ENCODE measurements at places on chromosomes 3 and 15.

DNA sequence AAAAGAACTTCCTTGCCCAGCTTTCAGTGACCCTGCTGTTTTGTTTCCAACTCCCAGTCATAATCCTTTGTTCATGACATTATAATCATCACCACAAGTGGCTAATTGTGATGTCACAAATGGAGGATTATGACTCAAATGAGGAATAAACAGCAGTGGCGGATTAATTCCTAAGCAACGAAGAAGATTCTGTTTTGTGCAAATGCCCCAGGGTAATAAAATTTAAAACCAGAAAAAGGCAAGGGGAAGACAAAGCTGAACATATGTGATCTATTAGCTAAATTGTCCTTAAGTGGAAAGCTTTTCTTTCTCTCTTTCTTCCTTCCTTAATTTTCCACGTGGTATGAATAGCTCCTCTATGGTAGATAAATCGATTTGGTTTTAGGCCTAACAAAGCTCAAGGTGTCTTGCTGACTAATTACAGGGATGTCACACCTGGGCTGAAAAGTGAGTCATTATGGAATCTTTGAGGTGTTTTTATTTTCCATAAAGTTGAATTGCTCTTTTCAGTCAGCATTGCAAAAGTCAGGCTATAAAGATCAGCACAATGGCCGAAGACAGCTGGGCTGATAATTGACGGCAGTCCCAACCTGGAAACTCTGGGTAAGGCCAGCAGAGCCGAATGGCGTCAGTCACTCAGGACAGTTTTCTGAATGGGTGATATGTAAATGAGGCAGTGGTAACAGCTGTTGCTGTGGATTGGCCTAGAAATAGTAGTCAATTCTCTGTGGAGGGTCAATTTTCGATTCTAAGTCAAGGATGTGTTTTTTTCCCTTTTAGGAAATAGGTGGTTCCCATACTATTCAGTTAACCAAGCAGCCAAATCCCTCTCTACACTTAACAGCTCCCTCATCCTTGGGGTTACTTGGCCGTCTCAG lies 121.5 kb downstream of the PTPRG start:
- DNase-seq, result no peak

- no peak for DNase-seq
Observed at GRCh38 chr3:143242101-143242500, 122.5 kb downstream of the CHST2 start.

- DNase-seq, result no peak
Observed at GRCh38 chr3:194277104-194277785, 73.9 kb downstream of the CPN2 start.

DNA sequence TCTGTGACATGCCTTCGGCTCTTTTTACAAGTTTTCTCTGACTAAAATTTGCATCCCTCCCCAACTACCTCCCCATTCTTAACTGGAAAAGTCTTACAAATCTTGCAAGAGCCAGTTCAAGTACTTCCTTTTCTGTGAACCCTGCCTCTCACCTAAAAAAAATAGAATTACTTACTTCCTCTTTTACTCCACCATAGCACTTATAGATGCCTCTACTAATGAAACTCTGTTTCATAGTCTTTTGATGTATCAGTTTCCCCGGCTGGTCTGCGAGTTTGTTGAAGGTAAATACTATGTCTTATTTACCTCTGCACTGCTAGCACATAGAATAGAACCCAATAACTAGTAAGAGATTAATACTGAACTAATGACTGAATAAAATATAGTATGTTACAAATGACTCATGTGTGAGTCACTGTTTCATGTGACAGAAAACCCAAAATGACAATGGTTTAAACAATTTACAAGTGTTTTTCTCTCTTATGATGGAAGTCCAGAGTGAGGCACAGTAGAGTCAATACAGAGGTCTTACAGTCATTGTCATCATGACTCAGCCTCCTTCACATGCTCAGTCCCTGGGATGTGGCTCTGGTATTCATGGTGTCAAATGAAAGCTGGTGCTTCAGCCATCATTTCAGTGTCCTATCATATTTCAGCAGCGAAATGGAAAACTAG lies 393.5 kb downstream of the RSL24D1 start:
- DNase-seq, result no peak

- no peak for DNase-seq
Observed at GRCh38 chr3:158420654-158421396, 150.2 kb upstream of the MLF1 start.

- no peak for DNase-seq
Observed at GRCh38 chr15:36468746-36469145, 110.7 kb upstream of the CDIN1 start.

DNA sequence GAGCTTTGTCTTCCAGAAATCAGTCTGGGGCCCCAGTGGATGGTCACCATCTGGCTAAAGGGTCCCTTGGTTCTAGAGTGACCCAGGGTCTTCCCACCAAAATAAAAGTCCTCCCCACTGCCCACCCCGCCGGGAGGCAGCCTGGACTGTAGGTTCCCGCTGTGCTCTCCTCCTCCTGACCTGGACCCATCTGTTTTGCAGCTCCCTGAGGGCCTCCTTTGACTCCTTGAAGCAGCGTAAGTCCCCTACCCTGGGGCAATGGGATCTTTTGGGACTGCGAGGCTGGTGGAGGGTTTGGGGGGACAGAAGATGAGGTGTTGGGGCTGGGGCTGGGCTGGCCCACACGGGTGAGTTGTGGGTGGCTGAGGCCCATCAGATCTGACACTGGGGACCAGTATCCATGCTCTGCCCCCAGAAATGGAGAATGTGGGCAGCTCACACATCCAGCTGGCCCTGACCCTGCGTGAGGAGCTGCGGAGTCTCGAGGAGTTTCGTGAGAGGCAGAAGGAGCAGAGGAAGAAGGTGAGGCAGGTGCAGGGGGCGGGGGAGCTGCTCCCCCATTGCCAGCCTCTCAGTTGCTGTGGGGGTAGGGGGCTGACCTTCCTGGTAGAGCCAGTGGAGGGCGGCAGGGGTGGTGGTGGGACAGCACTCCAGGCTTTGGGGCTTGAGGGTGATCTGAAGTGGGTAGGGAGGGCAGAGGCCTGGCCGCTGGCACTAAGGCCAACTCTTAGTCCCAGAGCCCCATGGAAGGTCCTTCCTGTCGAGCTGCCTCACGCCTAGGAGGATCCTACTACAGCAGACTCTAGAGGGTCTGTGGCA lies 30.4 kb downstream of the PSTPIP1 start:
- DNase-seq, result no peak

GRCh38 chr3:172877011-172877410 lies 126.5 kb downstream of the ECT2 start:
- no peak for DNase-seq

GRCh38 chr3:13872451-13872850 lies 7.4 kb downstream of the WNT7A start:
- no peak for DNase-seq

DNA sequence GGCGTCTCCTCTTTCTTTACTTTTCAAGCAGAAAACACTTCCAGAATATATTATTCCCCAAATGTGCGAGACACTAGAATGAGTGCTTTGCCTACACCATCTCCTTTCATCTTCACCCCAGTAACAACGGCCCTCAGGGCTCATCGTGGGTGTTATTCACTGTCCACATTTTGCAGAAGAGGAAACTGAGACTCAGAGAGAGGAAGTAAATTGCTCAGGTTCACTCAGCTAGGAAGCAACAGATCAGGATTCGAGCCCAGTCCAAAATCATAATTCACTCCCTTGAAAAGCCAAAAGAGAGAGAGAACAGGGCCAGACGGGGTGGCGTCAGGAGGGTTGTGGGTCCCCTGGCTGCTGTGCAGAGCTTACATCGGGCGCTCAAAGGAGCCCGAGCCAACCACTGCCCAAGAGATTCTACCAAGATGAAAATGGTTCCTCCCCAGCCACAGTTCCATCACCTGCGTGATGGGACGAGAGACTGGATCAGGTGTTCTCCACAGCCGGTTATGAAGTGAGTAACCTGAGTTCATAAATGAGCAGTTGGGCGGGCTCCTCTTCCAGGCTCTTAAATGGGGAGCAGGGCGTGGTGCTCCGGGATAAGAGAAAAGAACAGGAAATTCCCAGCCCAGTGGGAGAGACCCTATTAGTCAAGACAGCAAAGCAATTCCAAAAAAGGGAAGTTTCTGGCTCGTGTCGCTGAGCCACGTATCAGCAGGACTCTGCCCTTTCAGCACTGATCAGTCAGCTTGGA lies 48.6 kb upstream of the FLNB start:
- DNase-seq, result no peak

GRCh38 chr3:5011555-5012256 lies 32.5 kb downstream of the BHLHE40 start:
- no peak for DNase-seq

DNA sequence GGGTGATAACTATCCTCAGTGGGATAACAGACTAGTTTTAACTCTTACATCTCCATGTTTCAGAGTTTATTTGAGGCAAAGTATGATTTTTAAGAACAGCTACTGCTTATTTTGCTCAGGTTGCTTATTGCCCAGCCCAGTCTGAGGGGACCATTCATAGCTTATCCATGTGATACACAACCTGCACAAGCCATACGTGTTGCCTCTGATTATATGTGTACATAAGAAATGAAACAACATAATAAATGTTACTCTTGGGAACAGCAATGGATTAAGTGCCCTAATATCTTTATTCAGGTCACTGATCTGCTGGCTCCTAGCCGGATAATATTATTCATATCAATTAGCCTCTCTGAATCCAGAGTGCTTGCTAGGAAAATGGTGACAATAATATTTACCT lies 236.2 kb downstream of the CGGBP1 start:
- no peak for DNase-seq

DNA sequence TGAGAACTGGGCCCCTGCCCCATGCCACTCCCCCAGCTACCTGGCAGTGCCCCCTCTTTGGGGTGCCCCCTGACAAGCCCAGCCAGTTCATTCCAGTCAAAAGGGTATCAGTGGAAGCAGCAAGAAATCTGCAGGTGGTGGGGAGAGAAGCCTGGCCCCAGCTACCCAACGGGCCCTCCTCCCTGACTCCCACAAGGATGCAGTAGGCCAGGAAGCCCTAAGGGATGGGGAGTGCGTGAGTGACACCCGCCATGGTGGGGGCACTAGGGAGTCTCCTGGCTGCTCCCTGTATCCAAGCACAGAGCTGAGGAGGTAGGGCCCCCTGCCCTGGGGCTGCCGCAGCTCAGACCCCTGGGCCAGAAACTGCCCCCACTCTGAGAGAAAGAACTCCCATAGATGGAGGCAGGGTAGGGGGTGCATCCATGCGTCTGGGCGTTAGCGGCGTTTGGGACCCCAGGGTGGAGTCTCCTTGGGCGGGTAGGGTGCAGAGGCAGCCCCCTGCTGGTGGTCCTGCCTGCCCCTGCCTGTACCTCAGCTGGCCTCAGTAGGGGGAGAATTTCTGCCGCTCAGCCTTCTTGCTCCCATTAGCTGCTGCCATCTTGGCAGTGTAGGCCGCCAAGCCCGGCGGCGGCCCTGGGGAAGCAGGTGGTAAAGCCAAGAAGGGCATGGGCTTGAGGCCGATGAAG lies 2.5 kb downstream of the GPR62 start:
- no peak for DNase-seq
